ENCODE measurements at places on chromosomes 13 and 19.

GRCh38 chr13:85163063-85163462, 636.2 kb downstream of the SLITRK6 start:
- DNase-seq, result no peak

DNA sequence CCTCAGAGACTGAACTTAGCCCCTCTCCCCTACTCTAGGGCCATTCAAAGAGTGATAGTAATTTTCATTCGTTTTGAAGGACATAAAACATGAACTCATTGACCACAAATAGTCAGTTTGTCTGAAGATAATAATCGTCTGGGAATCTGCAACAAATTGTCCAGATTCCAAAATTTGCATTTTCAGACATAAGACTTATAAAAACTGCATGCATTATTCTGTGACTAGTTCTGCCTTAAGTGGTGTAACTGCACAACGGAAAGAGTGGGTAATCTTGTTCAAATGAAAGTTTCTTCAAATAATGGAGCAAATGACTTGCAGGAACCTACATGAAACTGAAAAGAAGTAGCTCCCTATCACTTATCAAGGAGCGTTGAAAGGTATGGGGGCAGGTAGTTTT, 8.4 kb downstream of the CSNK1A1L start:
- DNase-seq, result no peak

DNA sequence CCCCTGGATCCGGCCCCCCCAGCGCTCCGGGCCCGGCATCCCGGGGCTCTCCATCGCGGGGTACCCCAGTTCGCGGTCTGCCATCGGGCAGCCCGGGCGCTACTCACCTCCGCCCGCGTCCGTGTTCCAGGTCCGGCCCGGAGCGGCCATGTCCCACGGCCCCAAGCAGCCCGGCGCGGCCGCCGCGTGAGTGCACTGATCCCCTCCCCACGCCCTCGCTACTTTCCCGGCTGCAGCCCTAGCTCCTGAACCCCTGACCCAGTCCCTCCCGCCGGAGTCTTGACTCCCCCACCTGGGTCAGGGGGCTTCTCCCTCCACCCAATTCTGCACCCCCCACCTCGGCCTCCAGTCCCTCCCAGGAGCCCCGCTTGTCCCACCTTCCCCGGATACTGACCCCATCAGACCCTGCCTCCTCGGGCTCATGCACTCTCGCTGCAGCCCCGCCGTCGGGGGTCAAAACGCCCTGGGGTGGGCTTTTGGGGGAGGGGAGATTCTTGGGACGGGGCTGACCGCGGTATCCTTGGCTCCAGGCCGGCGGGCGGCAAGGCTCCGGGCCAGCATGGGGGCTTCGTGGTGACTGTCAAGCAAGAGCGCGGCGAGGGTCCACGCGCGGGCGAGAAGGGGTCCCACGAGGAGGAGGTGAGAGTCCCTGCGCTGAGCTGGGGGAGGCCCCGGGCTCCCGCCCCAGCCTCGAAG, 566 bp downstream of the HMG20B start:
- no peak for DNase-seq

- DNase-seq, result no peak
Observed at GRCh38 chr13:31069808-31070534, 91.7 kb downstream of the HSPH1 start.

- DNase-seq, result no peak
Observed at GRCh38 chr19:43692385-43692784, 22.4 kb upstream of the PLAUR start.

GRCh38 chr13:49399801-49400472, 43.9 kb downstream of the CAB39L start:
- DNase-seq, result no peak

GRCh38 chr19:662207-662961, 630 bp downstream of the RNF126 start:
- peak; percentile 60 for DNase-seq

GRCh38 chr19:803686-804418, 6.6 kb downstream of the PTBP1 start:
- no peak for DNase-seq

GRCh38 chr19:13781547-13781946, 7.3 kb downstream of the C19orf53 start:
- DNase-seq, result no peak
